AG20443 (cell line): ENCODE measurements at places on chromosomes 5 and 9.

- peak; percentile 25 for DNase-seq
Observed at GRCh38 chr5:174827558-174827957, 103.2 kb downstream of the MSX2 start.

- DNase-seq: no peak
Observed at GRCh38 chr5:143198332-143198731, 205.2 kb downstream of the NR3C1 start.

DNA sequence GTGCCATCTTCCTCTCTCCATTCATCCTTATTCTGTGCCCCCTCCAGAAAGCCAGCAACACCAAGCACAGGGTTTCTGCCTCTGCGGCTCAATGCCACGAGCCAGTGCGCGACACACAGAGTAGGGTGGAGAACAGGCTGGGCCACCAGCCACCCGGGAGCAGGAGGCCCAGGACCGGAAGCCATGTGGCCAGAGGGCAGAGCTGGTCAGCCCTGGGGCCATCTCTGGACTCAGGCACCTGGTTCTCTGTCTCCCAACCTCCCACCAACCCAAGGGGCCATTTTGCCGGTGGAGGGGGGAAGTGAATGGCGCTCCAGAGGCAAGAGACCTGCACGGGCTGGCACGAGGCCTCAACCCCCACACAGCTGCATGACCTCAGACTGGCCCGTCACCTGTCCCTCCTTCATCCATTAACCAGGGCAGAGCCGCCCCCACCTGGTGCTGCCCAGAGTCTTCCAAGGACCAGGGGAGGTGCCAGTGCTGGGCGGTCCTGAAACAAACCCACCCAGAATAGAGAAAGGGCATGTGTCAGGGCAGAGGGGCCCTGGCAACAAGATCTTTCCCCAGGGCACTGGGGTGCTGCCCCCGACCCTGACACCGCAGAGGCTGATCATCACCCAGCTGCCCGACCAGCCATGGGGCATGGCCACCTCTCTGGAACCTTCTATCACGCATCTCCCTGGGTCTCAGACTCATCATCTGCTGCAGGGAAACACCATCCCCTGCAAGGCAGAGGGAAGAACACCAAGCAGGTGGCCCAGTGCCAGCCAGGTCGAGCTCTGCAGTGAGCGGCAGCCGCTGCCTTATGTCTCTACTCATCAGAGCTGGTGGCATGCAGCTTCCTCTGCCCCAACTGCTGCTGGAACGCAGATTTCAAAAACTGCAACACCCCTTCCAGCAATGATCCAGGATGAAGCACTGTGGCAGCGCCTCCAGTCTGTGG is 11.9 kb downstream of the VAV2 start:
- no peak for DNase-seq

DNA sequence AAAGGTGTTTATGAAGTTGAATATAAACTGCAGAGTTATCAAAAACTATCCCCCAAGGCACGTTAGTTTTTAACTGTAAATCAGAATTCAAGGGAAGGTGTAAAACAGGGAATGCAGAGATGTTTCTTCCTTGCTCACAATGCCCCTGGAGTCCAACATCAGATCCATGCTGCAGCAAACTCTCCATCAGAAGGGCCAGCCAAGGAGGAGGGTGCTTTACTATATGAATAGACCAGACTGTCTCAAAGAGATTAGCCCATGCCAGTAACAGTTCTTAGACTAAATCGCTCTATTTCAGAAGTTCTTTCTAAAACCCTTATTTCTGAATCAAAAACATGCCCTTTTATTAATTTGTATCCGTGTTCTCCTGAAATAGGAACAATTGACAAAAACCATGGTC is 362.8 kb upstream of the RPS23 start:
- no peak for DNase-seq

- DNase-seq: no peak
Observed at GRCh38 chr9:105005186-105005585, 77.2 kb upstream of the ABCA1 start.

DNA sequence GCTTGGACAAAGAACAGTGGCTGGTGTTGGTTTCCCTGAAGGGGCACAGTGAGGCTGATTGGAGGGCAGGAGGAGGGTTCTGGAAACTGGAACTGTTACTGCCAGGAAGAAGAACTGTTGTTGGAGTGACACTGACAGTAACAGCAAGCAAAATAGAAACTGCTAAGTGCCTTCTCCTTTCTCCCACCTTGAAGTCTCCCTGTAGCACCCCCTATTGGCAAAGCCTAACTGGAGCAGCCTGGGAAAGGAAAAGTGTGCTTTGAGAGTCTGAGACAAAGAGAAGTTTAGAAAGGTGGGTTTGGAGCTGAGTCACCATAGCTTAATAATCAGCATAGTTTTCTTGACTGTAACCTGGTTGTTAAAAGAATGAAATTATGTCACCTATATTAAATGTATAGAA is 2.5 kb upstream of the TMEM174 start:
- DNase-seq: no peak

- no peak for DNase-seq
Observed at GRCh38 chr9:104361207-104361606, 142.9 kb upstream of the OR13F1 start.

GRCh38 chr9:133754187-133754586 is 16.0 kb upstream of the SARDH start:
- DNase-seq: no peak

- no peak for DNase-seq
Observed at GRCh38 chr5:17129093-17129849, 88.2 kb upstream of the BASP1 start.

GRCh38 chr5:152329761-152330283 is 75.3 kb downstream of the NMUR2 start:
- no peak for DNase-seq

DNA sequence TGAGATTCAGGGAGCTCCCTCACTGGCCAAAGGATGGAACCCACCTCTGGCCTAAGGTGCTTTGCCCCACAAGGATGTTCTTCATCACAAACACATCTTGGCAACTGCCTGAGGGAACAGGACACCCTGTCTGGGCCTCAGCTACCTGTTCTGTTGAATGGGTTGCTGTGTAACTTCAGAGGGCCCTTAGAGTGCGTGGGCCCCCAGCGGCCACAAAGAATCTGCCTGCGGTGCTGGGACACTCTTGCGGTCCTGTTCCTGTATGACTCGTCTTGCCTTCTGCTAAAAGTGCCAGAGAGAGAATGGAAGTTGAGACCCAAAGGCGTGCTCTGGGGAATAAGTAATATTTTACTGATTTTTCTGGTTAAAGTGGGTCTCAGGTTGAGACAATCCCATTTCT is 14.1 kb upstream of the RPL26L1 start:
- no peak for DNase-seq

GRCh38 chr5:57741336-57741735 is 258.7 kb upstream of the ACTBL2 start:
- DNase-seq: no peak

GRCh38 chr9:81477669-81478068 is 211.7 kb downstream of the TLE1 start:
- peak; percentile 37 for DNase-seq

DNA sequence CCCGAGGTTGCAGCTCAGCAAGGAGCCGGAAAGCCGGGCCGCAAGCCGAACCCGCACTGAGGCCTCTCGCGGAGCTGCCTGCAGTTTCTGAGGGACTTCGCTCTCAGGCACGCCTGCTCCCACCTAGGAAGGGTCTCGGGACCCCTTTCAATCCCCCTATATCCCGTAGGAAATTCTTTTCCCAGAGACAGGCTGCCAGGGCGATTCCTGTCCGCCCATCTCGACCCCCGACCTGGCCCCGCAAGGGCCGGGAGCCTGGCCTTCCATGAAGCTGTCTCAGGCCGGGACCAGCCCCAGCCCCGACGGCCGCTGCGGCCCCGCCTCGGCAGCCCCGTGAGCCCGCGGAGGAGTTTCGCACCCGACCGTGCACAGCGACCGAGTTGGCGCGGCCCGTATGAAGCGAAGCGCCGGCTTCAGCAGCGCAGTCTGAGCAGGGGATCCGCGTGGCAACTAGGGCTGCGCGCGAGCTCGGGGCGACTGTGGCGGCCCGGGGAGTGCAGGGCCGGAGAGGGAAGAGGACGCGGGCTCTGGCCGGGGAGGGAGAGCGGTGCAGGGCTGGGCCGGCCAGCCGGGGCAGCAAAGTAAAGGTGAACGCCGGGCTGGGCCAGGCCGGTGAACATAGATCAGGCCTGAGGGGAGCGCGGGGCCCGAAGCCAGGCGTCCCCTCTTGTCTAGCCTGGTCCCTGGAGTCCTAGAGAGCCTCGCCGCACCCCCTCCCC is 977 bp upstream of the PRDM12 start:
- DNase-seq: no peak

- DNase-seq: no peak
Observed at GRCh38 chr9:21683484-21684175, 118.8 kb upstream of the MTAP start.

GRCh38 chr9:127612939-127613582 is 984 bp downstream of the STXBP1 start:
- DNase-seq: peak; percentile 77

DNA sequence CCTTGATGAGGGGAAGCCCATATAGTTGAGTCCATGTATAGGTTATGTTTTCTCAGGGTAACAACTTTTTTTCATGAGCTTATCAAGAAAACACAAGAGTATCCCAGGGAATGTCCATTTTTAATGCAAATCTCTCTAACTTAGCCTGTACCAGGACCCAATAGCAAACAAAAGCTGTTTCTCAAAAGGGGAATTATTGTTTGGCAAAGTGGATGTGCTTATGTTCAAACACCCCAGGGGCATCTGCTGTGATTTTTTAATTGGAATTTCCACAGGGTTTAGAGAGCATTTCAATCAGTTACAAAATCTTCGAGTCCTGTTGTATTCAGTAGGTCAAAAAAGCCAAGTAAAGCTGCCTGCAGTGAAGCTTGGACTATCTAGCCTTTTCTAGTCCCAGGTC is 33.4 kb upstream of the CSNK1G3 start:
- no peak for DNase-seq

GRCh38 chr9:107000218-107000617 is 137.3 kb downstream of the ZNF462 start:
- no peak for DNase-seq

GRCh38 chr5:126178521-126178920 is 244.7 kb upstream of the GRAMD2B start:
- peak; percentile 38 for DNase-seq

DNA sequence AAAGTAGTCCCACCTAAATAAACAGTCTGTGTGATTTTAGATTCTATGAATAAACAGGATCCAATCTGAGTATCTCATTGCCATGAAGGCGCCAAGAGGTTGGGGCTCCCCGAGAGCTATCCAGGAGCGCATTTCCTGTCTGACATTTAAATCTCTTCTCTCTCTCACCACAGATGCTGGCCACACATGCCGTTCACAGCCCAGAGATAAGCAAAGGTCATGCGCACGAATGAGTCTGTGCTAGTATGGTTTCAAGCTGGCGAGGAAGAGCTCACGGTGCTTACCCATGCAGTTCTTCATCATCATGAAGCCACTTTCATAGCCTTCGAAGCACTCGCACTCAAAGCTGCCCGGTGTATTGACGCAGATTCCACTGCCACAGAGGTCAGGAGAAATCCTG is 199.4 kb downstream of the FBN2 start:
- no peak for DNase-seq

GRCh38 chr5:116381201-116381600 is 193.4 kb downstream of the SEMA6A start:
- DNase-seq: no peak

DNA sequence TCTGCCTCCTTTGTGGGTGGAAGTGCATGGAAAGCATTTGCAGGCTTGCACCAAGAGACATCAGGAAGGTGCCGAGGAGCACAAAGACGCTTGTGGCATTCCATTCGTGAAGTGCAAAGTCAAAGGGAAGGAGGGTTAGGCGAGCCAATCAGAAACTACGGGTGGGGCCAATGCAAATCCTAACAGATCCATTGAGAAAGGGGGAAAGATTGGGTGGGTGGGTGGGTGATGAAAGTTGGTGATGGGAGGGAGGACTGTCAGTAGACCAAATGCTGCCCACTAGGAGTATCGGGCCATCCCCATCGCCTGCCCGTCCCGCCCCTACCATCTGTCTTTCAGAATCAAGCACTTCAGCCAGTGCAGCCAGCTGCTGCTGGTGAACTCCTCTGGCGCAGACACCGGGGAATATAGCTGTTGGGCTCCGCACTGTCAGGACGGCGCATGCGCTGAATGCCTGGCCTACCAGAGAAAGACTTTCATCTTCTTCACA is 17.1 kb upstream of the ANXA6 start:
- peak; percentile 86 for DNase-seq

GRCh38 chr9:109113892-109114609 is 5.7 kb downstream of the TMEM245 start:
- no peak for DNase-seq

- peak; percentile 14 for DNase-seq
Observed at GRCh38 chr5:143435210-143435657, 31.7 kb upstream of the NR3C1 start.

- DNase-seq: no peak
Observed at GRCh38 chr9:77392328-77392727, 215.0 kb downstream of the VPS13A start.

DNA sequence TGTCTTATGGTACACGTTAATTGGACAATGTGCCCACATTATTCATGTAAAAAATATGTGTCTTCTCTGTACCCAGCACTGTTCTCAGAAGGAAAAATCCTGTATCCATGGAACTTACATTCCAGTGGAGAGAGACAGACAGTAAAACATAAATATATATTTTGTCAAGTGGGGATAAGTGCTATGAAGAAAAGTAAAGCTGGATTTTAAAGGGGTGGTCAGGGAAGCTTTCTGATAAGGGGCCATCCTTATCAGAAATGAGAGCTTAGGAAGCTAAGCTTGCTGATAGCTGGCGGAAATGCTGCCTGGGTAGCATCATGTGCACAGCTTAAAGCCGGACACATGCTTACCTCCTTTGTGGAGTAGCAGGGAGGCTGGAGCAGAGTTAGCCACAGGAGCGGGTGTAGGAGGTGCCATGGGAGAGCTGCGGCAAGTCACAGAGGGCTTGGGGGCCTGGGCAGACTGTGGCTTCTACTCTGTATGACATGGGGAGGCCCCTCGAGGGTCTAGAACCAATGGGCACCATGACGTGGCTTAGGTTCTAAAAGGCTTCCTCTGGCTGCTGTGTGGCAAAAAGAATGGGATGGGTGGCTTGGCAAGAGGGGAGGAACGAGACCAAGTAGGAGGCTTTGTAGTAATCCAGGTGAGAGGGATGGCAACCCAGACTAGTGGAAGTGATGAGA is 141.7 kb downstream of the FGF1 start:
- DNase-seq: no peak

GRCh38 chr5:88805151-88805784 is 77.7 kb downstream of the MEF2C start:
- no peak for DNase-seq

DNA sequence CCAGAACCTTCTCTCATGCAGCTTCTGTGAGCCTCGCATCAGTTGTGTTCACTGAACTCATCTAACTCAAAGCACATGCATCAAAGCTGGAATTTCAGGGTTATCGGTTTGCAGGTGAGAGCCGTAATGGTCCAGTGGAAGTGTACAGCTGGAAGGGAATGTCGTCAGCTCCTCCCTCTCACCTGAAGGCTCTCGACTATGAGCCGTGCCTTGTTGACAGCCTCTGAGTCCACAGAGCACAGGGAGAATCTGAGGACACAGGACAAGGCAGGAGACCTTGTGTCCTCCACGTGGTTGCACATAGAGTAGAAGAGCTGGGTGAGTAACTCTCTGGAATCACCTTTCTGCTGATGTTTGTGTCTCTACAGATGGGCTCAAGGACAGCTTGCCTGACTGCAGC is 38.8 kb downstream of the PROP1 start:
- no peak for DNase-seq
